Spinal cord (tissue), 10 donors: ENCODE measurements at places on chromosomes 3 and 15. TPM values are rescaled to one million over a fixed set of nuclear protein-coding genes. Genes with fewer than 3 reads are reported as not detected.

Gene GOLGA6L9
- 7.9 TPM for polyA plus RNA-seq

Gene RAB6B
- 213 TPM for polyA plus RNA-seq

Gene BLM
- polyA plus RNA-seq, result 7.2 TPM

Gene RBPMS2
- polyA plus RNA-seq, result 4.0 TPM

Gene CALML4
- polyA plus RNA-seq, result 4.4 TPM
